ENCODE measurements at places on chromosomes 6 and 20. TPM values are rescaled to one million over a fixed set of nuclear protein-coding genes. Genes with fewer than 3 reads are reported as not detected.

DNA sequence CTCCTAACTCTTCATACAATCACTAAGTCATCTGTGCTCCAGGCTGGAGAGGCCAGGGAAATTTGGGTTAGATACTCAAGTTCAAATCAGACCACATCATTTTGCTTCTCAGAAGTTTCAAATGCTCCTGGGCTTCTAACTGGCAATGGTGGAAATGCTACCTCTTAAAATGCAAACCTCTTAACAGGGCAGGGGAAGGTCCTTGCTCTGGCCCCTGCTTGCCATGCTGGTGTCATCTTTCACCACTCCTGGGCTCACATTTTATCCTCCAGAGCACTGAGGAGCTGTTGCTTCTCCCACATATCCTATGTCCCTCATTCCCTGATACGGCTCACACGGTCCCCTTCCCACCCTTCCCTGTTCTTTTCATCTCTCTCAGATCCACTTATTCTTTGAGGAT lies 41.8 kb upstream of the NT5E start:
- DNase-seq: no peak
- H3K4me1 ChIP-seq: peaks cover 30% of the 10 kb centered on the region
- no peak overlapping the region for H3K27ac ChIP-seq

DNA sequence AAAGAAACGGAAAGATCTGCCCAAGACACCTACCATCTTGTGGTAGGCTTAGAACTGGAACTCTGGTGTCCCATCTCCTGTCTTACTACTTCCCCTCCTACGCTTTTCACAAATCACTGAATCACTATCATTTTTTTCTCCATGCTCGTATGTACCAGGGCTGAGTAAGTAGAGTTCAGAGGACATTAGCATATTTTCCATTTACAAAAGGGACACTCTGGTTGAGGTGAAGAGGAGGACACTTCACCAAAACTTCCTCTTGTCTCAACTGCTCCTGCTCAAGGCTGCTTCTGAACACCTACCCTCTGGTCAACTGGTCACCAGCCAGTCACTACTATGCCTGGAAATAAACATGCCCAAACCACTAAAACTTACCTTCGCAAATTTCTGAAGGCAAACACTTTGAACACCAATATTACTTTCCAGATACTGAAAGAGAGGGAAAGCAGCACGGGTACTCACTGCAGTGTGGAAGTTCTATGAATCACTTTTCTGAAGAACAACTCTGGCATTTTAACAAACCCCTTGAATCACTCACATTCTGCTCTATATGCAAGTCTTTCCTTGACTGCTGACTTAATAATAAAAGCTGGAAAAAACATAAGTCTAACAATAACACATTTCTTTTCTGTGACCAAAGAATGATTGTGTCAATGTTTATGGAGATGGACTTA lies 123.3 kb downstream of the INSM1 start:
- no peaks in the 10 kb centered on the region for H3K36me3 ChIP-seq
- no peak overlapping the region for H3K4me3 ChIP-seq
- DNase-seq: peak; percentile 82

GRCh38 chr6:21914121-21914973 lies 320.8 kb downstream of the SOX4 start:
- H3K4me1 ChIP-seq: 0 out of 2 replicates have a peak, but pooled peaks cover 2% of the 10 kb centered on the region
- no peaks in the 10 kb centered on the region for H3K36me3 ChIP-seq
- H3K27me3 ChIP-seq: no peaks in the 10 kb centered on the region
- no peak overlapping the region for H3K27ac ChIP-seq
- H3K4me3 ChIP-seq: no peak overlapping the region
- peak; percentile 37 for DNase-seq

Gene SLC17A3
- not detected for total RNA-seq

DNA sequence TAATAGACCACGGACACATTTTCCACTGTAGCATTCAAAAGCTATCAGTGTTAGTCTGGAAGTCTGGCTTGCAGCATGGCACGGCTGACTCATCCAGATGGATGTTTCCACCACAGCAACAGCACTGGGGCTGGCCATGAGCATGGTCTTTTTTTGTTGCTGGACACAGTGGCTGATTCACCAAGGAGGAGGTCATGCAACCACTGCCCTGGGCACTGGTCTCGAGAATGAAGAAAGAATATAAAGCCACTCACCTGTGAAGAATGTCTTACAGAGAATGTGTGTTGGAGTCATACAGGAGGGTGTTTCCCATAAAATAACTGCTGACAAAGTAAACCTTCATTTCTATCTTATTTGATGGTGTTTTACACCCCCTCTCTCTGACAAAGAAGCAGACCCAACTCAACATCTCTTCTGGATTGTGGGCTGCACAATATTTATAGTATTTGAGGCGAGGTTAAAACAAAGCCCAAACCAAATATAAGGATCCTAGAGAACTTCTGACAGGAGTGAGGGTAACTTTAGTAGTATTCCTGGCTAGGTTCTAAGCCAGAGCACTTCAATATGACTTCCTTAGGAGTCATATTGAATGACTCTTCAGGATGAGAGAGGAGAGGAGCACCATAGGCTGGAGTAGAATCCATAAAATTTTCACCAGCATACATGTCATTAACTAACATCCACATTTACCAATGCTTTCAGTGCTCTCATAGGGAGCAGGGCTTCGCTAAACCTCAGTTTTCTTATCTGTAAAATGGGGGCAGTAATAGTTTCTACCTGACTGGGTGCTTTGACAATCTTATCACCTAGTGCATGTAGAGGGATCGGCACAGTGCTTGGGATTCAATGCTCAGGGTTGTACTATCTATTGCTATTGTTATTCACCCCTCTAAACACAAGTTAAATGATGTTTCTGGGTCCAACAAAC lies 121.4 kb downstream of the KIF13A start:
- H3K4me3 ChIP-seq: no peak overlapping the region
- H3K36me3 ChIP-seq: no peaks in the 10 kb centered on the region
- H3K4me1 ChIP-seq: peaks cover 20% of the 10 kb centered on the region
- H3K27ac ChIP-seq: no peak overlapping the region
- DNase-seq: peak; percentile 95

Gene TRIM31
- not detected for total RNA-seq

Gene RAB32
- total RNA-seq: 108 TPM

GRCh38 chr6:5215159-5215558 lies 45.6 kb downstream of the LYRM4 start:
- no peaks in the 10 kb centered on the region for H3K27me3 ChIP-seq
- no peak overlapping the region for H3K27ac ChIP-seq
- H3K36me3 ChIP-seq: 0 out of 2 replicates have a peak, but pooled peaks cover 2% of the 10 kb centered on the region
- H3K4me3 ChIP-seq: no peak overlapping the region
- peaks cover 8% of the 10 kb centered on the region for H3K4me1 ChIP-seq

DNA sequence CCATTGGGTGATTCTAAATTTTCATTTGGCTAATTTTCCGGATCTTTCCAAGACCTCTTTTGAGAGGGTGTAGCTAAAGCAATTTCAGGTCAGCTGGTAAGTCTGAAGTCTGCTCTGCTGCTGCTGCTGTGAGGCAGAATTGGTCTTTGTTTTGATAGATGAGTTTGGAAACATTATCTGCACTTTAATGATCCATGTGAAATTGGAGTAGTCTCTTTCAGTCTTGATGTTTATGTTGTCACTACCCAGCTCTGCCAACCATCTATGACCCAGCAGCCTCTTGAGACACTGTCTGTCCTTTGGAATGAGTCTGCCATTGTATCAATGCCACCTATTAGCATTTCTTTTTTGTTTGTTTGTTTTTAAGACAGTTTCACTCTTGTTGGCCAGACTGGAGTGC lies 44.1 kb downstream of the TXNDC5 start:
- H3K27me3 ChIP-seq: no peaks in the 10 kb centered on the region
- DNase-seq: no peak
- H3K4me1 ChIP-seq: no peaks in the 10 kb centered on the region
- H3K4me3 ChIP-seq: no peak overlapping the region
- 0 out of 2 replicates have a peak, but pooled peaks cover 2% of the 10 kb centered on the region for H3K36me3 ChIP-seq

DNA sequence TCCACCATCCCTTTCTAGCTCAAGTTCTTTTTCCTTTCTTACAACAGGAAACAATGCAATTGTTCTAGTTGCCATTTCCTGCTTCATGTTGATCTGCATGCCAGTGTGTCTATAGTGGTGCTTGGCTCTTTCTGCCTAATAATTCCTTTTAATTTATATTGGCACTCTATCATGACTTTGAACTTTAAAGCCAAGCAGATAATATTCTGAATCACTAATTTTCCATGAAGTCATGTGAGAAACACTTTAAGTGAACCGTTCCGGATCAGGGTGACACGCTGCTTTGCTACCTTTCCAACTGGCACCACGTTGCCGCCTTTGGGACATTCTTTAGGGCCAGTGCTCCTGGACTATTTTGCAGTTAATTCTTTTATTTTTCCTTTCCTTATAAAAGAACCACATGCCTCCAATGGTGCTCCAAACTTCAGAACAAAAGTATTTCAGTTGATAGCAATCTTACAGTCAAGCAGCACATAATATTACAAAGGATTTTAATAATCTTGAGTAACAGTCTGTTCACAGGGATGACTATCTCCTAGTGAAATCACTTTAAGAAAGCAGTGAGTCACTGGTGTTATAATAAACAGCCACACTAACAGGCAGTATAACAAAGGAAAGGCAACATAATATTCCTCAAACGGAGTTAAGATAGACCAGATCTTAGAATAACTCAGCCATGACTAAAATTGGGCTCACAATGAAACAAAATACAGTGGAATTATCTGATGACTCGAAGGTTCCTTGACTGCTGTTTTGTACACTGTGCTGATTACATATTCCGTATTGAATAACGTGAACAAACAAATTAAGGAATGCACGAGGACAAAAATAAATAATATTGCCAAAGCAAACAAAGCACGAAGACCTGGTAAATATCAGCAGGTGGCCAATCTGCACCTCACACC lies 19.0 kb upstream of the BLOC1S5 start:
- H3K4me1 ChIP-seq: peaks cover 22% of the 10 kb centered on the region
- H3K4me3 ChIP-seq: no peak overlapping the region
- no peaks in the 10 kb centered on the region for H3K27me3 ChIP-seq

DNA sequence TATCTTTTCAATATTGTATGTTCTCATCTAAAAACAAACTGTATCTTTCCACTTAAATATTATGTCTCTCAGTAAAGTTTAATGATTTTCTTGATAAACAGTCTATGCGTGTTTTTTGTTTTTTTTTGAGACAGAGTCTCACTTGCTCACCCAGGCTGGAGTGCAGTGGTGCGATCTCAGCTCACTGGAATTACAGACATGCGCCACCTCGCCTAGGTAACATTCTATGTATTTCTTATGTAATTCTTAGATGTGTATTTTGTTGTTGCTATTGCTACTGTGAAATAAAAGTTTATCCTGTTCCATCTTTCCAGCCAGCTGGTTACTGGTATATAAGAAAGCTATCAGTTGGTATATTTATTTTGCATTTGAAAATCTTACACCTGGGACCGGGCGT lies 29.4 kb downstream of the ABHD12 start:
- no peak overlapping the region for H3K4me3 ChIP-seq
- H3K36me3 ChIP-seq: no peaks in the 10 kb centered on the region
- peak overlapping the region; percentile 98 for H3K27ac ChIP-seq
- DNase-seq: peak; percentile 64
- H3K4me1 ChIP-seq: peaks cover 15% of the 10 kb centered on the region

DNA sequence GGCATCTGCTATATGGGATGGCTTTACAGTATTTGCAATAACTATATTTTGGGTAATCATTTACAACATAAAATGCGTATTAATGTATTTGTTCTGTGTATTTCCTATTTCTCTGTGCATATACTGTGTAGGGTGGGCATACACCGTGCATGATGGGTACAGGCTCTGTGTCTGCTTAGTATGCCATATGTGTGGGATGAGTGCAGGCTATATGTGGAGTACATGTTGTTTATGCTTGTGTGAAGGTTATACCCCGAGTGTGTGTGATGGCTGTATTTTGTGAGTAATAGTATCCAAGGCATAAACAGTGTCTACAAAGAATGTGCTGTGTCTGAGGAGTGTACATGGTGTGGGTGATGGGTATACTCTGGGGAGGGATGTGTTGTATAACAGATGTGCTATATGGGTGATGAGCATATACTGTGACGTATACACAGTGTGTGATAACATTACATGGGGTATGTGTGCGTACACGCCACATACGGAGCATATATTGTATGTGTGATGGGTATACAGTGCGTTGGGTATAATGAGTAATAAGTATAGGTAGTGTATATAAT lies 52.7 kb downstream of the CPXM1 start:
- H3K4me3 ChIP-seq: no peak overlapping the region
- no peak overlapping the region for H3K27ac ChIP-seq
- peak; percentile 12 for DNase-seq
- H3K36me3 ChIP-seq: no peaks in the 10 kb centered on the region

DNA sequence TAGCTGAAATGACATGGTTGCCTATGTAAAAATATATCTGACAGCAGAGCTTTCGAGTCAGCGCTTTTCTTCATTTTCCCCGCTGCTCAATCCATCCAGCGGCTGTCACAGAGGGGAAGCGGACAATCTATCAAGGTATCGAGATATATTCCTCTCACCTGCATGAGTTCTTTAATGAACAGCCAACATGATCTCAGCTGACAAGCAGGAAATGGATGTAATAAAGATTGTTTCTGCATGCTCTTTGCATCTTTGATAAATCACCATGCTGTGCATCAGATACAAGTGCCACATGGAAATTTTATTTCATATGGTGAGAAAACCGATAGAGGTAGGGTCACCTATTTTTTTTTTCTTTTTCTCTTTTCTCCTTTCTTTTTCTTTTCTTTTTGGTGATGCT lies 602.3 kb upstream of the MMS22L start:
- H3K4me1 ChIP-seq: no peaks in the 10 kb centered on the region
- no peaks in the 10 kb centered on the region for H3K36me3 ChIP-seq
- H3K4me3 ChIP-seq: no peak overlapping the region
- no peaks in the 10 kb centered on the region for H3K27me3 ChIP-seq
- DNase-seq: no peak

Gene PPP1R3G
- 0.18 TPM for total RNA-seq

GRCh38 chr20:48682529-48683363 lies 145.1 kb downstream of the PREX1 start:
- H3K27me3 ChIP-seq: no peaks in the 10 kb centered on the region
- H3K27ac ChIP-seq: peak overlapping the region; percentile 66
- no peak overlapping the region for H3K4me3 ChIP-seq
- H3K4me1 ChIP-seq: peaks cover 13% of the 10 kb centered on the region
- DNase-seq: peak; percentile 92
- no peaks in the 10 kb centered on the region for H3K36me3 ChIP-seq

DNA sequence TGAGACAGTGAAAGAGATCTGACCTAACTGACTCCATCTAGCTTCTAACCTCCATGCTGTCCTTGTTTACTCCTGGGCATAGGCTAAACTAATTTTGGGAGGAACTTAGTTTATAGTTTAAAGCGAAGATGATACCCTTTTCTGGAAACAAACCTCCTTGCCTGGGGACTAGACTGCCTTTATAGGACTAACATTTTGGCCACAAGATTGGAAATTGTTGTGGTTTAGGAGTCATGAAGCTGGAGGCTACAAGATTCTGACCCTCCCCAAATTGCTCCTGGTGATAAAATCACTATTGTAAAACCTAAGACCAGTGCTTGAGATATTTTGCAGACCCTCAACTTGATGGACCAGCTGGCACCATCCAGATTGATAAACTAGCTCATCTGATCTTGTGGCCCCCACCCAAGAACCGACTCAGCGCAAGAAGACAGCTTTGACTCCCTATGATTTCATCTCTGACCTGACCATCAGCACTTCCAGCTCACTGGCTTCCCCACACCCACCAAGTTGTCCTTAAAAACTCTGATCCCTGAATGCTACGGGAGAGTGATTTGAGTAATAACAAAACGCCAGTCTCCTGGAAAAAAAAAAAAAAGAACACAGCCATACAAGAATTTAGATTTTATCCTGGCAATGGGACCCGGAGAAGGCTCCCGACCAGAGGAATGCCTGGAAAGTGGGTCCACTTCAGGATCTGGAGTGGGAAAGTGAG lies 63.0 kb downstream of the ABHD12 start:
- H3K27me3 ChIP-seq: no peaks in the 10 kb centered on the region
- DNase-seq: peak; percentile 24
- H3K4me1 ChIP-seq: peaks cover 14% of the 10 kb centered on the region
- no peak overlapping the region for H3K27ac ChIP-seq
- no peak overlapping the region for H3K4me3 ChIP-seq

Gene PSORS1C2
- not detected for total RNA-seq

GRCh38 chr6:75275067-75275466 lies 9.5 kb downstream of the TMEM30A start:
- H3K4me1 ChIP-seq: peaks cover 24% of the 10 kb centered on the region
- peak overlapping the region; percentile 18 for H3K27ac ChIP-seq
- peak; percentile 97 for DNase-seq
